ENCODE measurements at places on chromosomes 2 and 18.

DNA sequence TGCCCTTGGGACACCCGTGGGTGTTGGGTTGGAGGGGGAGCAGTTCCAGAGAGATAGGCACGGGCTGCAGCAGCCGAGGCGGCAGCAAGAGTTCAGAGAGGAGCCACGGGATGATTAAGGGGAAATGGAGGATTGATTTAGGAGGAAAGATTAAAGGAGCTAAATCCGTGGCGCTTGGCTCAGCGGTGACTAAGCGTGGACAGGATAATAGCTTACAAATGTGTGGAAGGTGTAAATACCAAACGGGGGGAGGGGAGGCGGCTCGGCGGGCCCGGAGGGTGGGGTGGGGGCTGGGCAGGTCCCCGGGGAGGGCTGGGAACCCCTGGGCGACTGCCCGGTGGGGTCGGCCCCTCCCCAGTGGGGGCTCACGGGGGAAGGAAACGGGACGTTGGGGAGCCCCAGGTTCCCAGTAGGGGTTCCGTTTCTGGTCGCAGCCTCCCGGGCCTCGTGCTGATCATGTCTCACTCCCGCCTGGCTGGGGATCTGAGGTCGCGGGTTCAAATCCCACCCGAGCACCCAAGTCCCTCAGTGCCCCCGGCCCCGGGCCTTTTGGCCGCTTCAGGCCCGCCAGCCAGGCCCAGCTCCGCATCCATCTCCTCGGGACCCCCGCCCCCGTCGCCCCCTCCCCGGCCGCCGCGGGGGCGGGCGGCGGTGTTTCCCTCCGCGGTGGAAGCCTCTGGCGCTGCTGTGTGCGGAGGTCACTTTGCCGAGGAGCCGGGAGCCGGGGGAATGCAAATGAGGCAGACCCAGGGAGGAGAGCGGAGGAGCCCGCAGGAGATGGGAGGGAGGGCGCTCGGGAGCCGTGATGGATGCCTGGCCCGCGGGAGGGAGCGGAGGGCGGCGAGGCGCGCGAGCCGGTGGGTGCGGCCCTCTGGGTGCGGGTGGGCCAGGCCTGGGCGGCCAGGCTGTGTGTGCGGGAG is 8.1 kb downstream of the ASIC4 start:
- no peak for DNase-seq

GRCh38 chr18:48422947-48423378 is 13.8 kb upstream of the ZBTB7C start:
- DNase-seq: no peak

DNA sequence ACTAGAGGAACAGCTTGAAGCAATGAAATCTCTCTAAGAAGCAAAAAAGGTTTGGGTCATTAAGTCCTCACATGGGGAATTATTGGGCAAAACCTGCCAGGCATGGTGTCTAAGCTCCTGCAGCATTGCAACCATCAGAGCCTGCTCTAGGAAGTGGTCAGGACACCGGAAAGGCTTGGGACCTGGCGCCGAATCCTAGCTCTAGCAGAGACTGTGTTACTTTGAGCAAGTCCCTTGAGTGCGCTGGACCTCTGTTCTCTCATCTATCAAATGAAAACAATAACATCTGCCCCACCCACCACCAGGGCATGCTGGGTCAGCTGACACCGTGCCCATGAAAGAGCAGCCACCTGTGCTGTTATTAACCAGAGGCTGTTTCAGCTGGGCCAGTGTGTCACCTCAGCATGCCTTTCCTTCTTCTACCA is 6.3 kb downstream of the TMEM127 start:
- DNase-seq: no peak

DNA sequence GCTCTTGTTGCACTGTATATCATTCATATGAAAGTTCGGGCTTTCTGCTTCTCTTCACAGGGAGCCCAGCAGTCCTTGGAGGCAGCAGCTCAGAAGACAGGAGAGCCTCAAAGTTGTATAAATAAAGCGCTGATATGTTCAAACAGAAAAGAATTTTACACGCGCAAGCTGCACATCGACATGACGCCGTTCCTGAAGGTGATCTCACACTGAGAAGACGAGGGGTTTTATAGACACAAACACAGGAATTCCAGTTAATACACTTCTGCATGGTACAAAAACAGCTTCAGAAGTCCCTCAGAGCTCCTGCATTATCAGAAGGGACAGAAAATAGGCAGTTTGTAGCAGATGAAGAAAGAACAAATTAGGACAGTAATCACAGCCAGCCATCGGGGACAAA is 81.6 kb downstream of the KIAA2012 start:
- DNase-seq: no peak

DNA sequence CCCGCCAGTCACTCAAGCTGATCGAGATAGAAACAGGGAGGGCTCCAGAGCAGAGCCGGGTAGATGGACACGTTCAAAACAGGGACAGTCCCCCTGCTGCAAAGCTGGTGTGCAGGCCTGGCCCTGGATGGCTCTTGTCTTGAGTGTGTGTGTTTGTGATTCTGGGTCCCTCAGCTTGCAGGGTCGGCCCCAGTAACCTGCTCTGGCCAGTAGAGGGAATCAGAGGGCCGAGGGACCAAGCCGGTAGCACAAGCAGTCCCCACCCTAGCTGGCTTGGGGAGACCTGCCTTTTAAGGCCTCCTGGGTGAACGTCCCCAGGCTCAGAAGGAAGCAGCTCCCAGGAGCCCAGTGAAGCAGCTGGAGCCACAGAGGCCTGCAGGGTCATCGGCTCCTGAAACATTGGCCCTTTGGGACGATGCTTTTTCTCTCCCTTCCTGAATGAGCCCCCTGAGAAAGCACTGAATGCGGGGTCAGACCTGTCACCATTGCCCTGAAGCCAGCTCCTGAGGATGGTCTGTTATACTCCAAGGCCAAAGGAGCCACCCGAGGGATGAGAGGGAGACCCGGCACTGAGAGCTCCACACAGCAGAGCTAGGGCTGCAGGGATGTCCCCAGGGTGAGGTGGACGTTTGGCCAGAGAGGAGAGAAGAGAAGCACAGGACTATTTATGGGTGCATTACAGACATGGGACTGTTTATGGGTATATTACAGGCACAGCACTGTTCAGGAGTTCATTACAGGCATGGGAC is 15.4 kb upstream of the MLPH start:
- DNase-seq: no peak
